ENCODE measurements at places on chromosomes 5 and 9. TPM values are rescaled to one million over a fixed set of nuclear protein-coding genes. Genes with fewer than 3 reads are reported as not detected.

DNA sequence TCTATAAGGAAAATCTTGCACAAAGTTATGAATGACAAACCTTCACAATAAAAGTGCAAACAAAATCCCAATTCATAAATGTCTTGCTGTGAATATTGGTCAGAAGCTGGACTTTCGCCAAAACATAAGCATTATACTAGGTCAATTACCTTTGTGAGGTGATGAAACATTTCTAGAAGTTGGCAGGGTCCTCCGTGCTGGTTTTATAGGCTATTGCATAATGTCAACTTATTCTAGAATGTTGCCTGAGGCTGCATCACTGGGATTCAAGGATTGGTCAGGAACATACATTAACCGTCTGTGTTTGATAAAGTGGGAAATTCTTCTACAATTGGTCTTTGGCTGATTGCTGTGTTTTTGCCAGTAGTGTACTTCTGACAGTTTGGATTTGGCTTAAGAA is 49.8 kb upstream of the PALM2AKAP2 start:
- DNase-seq: no peak

DNA sequence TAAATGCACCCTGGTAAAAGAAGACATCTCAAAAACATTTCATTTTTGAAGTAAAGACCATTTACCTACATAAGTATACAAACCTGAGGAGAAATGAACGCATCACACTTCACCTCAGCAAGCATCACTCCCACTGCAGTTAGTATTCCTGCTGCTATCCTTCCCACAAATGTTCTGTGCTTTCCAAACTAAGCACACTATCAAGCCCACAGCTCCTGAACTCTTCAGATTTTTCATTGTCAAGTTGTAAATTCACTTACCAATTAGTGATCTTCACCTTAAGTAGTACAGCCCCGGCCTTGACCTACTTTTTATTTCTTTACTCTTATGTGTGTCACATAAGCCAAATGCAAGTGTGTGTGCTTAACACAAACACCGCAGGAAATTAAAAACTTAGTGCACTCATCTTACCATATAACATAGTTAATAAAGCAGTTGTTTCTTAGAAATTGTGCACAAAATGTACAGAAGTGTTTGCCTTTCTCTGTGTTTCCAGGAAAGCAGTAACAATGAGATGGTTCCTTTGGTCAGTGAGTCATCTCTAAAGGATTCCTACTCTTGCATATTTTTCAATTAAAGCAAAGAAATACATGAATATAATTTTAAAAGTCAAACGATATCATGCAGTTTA is 169.4 kb downstream of the APBA1 start:
- DNase-seq: no peak

GRCh38 chr5:151682240-151682639 is 4.5 kb downstream of the SPARC start:
- DNase-seq: no peak

GRCh38 chr5:11030671-11031070 is 269.6 kb upstream of the DAP start:
- no peak for DNase-seq

DNA sequence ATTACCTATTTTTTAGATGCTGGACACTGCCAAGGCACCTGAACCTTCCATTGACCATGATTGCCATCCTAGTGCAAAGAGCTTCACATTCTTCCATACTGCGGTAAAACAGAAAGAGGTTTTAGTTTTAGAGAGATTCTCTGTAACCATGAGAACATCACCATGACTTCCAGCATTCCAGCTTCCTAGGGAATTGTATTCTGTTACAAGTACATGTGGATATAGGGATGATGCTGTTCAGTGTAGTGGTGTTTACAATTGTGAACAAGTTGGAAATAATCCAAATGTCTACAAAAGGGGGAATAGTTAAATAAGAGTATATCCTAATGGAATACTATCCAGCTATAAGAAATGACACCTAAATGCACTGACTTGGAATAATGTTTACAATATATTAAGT is 22.4 kb downstream of the NIPSNAP3B start:
- no peak for DNase-seq

DNA sequence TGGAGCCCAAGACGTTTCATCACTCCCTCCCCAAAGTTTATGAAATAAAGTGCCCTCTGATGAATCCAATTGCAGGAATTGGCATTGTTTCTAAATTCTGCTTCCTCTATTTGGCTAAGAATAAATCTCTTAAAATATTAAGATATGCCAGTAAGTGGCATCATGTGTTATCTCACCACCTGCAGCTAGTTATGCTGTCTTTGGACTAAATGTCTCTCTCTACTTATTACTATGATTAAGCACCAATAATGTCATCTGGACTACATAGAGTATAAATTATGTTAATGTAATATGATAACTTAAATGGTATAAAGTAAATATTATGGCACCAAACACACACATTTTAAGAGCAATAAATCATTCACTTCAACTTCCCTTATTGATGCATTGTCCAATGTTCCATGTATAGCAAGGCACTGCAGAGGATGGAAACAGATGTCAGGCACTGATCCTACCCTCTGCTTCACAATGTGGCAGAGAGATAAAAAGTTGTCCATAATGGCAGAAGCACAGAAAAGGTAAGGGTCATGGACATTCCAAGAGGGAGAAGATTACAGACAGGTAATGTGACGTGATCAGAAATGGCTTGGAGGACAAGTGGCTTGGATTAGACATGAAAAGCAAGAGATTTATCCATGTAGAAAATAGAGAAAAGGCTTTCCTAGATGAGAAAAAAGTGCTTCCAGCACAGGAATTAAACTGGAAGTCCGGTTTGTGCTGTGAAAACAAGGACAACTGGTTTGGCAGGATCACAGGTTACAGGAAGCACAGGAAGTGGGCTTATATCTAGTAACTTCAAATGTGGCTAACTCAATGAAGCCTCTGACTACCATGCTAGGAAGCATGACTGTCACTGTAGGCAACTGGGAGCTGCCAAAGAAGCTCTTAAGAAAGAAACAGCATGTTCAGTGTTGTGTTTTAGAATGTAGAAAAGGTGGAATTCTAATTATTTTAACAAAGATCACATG is 26.7 kb downstream of the MARCHF11 start:
- DNase-seq: no peak

DNA sequence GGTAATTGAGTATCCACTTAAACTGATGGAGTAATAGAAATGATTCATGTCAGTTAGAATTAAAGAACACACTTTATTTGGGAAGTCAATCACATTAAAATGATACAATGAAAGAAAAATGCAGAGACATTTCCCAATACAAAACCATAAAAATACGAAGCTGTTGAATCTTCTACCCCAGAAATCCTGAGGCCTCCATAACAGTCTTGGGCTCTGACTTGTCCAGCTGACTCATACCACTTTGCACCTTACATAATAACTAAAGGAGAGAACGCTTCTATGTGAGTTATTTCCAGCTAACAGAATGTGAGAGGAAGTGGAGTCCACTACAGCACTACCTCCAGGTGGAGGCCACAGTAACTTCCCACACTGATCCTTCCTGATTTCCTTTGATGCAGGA is 305.0 kb downstream of the MRPS30 start:
- no peak for DNase-seq

- peak; percentile 75 for DNase-seq
Measured at GRCh38 chr5:71924980-71925379, 182.3 kb upstream of the MAP1B start.

GRCh38 chr9:120911295-120911837 is 15.2 kb downstream of the TRAF1 start:
- no peak for DNase-seq

DNA sequence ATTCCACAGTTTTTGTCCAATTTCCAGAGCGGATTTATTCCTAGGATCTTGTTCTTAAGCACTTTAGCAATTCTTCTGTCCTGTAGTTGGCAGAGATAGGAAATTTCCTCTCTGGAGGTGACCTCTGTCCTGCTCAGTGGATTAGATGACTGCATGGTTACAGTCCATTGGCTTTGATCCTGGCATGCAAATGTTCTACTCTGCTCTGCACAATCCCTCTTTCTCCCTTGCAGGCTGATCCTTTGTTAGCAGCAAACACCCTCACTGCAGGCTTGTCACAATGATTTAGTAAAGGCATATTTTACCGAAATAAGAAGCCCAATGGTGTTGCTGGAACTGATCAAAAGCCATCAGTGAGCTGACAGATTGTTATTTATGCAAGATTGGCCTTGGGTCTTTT is 243.8 kb downstream of the COX7C start:
- no peak for DNase-seq

DNA sequence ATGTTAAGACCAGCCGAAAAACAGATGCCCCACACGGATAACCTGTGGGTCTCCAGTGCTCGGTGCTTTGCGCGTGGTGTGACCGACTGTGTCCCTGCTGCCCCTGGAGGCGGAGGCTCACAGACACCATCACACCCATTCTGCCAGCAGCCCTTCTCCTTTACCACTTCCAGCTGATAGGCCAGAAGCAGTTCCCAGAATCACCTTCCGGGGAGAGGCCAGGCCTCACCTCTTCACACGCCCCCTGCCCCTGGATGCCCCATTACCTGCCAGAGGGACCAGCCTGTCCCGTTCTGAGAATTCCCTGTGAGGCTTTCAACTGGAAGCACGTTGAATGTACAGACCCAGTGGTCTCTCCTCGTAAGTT is 21.6 kb upstream of the LRRC14B start:
- no peak for DNase-seq

DNA sequence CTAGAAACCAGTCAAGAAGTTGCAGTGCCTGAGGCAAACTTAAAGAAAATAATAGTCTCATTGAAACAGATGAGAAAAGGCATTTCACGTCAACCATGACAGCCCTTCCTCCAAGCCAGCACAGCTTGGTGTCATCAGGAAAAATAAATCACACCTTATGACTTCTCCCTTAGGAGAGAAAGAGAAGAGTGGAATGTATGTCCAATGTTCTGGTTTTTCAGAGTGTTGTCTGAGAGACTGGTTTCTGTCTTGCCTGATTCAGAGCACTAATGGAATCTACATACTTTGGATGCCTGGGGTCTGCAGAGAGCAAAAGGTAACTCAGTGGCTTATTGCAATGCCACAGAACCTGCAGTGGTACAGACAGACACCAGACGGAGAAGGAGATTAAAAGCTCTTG is 105.5 kb upstream of the PDE4D start:
- DNase-seq: no peak

DNA sequence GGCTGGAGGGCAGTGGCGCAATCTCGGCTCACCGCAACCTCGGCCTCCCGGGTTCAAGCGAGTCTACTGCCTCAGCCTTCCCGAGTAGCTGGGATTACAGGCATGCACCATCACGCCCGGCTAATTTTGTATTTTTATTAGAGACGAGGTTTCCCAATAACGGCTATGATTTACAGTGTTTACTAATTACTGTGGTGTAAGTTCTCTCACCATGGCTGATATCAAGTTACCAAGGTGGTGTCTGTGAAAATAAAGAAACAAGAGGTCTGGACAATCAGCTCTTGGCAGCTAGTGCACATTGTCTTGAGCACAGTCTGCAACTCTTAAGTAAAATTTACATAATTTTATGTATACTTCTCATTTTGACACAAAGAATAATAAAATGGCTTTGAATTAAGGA is 385.5 kb upstream of the COX7C start:
- DNase-seq: no peak

DNA sequence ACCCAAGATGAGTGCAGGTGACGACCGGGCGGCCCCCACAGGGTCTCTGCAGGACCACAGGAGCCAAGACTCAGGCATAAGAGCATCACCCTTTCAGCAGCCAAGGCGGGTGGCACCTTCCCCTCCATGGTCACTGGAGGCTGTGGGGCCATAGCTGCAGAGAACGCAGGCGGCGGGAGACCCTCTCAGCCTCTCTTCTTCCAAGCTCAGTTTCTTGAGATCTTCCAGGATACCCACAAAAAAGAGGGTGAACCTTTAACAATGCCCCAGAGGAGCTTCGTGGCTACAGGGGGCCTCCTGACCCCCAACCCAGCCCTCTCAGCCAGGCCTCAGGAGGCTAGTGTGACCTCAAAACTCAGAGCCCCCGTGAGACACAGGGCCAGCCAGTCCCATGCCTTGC is 5.8 kb upstream of the TBC1D9B start:
- DNase-seq: no peak

- no peak for DNase-seq
Measured at GRCh38 chr5:132819468-132819867, 6.4 kb downstream of the SOWAHA start.

DNA sequence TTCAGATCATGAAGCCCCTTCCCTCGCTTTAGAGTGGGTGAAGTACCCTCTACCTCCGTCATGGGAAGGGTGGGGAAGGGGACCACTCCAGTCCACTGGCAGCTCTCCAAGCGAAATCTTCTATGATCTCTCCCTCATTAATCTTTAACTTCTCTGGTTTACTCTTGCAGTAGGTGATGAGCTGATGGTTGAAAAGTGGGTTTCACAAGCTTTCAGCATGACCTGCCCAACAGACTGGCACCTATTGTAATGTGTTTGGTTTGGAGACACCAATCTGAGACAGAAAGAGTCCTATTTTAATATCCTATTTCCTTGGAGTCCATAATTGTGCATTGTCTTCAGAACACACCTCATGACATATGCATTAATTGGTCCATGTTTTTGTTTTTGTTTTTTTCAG is 70.8 kb upstream of the TGFBR1 start:
- no peak for DNase-seq

- no peak for DNase-seq
Measured at GRCh38 chr5:128284236-128284635, 200.7 kb downstream of the SLC12A2 start.

DNA sequence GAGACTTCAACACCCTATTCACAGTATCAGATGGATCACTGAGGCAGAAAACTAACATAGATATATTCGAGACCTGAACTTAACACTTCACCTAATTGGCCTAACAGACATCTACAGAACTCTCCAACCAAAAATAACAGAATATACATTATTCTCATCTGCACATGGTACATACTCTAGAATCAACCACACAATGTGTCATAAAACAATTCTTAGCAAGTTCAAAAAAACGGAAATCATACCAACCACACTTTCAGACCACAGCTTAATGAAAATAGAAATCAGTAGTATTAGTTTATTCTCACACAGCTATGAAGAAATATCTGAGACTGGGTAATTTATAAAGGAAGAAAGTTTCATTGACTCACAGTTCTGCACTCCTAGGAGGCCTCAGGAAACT is 387.9 kb downstream of the DEPDC1B start:
- no peak for DNase-seq

DNA sequence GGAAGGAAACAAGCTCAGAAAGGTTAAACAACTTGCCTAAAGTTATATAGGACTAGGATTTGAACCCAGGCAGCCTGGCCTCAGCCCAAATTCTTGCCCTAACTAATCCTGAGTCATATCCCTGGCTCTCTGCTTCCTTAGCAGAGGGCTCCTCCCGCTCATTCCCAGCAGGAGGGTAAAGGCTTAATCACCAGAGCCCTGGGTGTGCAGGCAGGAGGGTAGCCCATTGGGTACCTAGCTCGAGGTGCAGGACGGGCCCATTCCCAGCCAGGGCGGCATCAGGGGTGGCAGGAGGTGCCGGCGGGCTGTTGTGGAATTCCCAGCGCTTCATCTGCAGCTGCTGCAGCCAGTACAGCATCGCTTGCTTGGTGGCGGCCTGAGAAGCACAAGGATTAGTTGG is 3.9 kb downstream of the TBC1D2 start:
- peak; percentile 69 for DNase-seq

Gene ENTR1
- 66.7 TPM for polyA plus RNA-seq

Gene ANKDD1B
- polyA plus RNA-seq: 0.17 TPM

Gene INSYN2B
- polyA plus RNA-seq: 0.46 TPM

Gene CEL
- 0.87 TPM for polyA plus RNA-seq

Gene PCDH12
- not detected for polyA plus RNA-seq
